Naive thymus-derived CD8-positive, alpha-beta T cell (primary cell): ENCODE measurements at places on chromosomes 5 and 9.

DNA sequence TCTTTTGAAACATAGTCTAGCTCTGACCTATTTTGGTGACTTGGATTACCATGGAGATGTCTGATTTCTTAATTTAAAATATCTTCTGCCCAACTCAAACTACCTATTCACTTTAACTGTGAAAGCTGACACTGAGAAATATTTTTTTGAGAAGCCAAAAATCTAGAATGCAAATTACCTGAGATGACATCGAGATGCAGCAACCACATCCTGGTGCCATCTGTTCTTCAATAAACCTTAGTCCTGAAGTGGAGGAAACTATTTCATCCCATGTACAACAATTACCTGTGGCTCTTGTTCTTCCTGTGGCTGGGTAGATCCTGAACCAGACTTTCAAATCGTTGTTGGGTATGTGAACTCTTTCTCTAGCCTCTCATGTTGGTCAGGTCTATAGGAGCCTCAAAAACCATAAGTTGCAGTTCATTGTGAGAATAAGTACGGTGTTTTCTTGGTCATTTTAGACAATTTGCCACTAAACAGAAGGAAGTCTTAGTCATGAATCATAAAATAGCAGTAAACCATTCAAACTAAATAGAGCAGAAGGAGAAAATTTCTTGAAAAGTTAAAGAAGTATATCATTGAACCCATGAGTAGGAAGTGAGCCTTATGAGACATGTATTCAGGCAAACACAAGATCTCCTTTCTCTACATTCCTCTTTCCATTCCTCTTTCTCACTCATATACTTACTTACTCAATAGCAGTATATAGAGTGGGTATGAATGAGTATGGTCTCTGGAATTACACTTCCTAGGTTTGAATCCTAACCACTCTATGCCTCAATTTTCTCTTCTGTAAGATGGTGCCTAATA is 176.0 kb downstream of the HMHB1 start:
- no peak for DNase-seq

- DNase-seq: no peak
Observed at GRCh38 chr9:694403-695154, 146.9 kb upstream of the DMRT1 start.

GRCh38 chr9:69060766-69061165 is 25.2 kb downstream of the FXN start:
- no peak for DNase-seq

GRCh38 chr9:130765137-130766020 is 69.7 kb upstream of the ABL1 start:
- no peak for DNase-seq

DNA sequence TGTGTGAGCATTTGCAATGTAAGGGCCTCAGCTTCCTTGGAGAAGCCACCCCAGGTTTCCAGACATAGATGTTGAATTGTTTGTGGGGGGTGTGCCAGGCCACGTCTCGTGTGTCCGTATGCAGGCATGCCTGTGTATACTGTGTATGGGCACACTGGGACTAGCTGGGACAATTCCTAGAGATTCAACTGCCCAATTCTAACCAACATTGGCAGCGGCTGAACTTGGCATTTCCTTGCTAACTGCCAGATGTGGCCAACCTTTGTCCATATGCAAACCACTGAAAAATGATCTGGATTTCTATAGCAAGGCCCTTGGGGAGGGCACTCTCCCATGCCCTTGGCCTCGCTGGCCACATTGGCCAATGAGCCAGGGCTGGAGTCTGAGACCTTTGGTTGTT is 50.3 kb downstream of the SAR1B start:
- no peak for DNase-seq

GRCh38 chr5:123916345-123917121 is 404.6 kb downstream of the CSNK1G3 start:
- DNase-seq: no peak

DNA sequence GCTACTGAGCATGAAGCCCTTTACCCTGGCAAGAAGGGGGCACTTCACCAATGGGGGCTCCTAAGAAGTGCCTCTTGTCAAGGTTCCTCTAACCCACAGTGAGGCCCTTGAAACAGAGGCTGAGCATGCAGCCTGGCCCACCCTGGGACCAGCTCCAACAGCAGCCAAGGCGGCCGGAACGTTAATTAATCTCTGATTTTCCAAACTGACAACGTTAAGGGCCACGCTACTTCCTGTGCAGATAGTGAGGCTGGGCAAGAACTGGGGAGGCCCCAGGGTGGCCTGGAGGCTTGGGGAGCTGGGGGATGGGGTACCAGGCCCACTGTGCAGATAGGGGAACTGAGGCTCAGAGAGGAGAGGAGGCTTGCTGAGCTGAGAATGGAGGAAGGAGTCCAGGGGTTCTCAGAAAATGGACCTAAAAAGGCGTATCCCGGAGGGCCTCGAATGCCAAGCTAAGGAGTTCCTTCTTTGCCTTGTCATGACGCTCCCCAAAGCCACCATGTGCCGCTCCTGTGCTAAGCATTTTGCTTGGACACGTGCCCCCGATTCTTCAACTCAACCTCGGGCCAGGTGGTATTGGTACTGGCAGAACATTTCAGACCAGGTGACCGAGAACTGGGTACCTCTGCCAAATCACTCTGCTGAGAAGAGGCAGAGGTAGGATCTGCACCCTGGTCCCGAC is 72.0 kb upstream of the STXBP1 start:
- DNase-seq: no peak

GRCh38 chr9:91074866-91075265 is 273.2 kb downstream of the SYK start:
- no peak for DNase-seq

DNA sequence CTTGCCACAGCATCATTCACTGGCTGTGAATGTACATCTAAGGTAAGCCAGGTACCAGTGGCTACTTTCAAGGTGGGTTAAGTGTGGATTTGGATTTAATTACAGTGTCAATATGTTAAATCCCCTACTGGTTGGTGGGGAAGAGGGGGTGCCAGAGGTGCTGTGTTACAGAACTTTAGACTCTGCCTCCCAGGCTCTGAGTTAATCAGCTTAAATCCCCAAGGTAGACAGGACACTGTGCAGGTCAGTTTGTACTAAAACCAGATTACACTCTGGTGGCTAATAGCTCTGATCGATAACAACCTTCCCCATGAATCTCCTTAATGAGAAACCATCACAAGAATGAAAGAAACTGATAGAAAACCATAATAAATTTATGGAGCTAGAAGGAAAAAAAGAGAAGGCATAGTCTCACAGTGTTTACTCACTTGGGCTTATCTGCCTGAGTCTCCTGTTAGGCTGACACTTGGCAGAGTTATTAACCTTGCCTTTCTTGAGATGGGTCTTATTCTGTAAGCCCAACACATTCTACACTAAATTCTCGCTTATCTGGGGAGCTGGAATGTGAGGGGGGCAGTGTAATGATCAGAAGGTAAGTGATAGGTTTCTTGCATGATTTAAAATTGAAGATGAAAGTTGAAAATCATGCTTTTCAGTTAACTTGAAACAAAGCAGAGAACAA is 106.8 kb downstream of the LMNB1 start:
- no peak for DNase-seq

- no peak for DNase-seq
Observed at GRCh38 chr5:76457674-76458485, 54.8 kb downstream of the IQGAP2 start.

- DNase-seq: no peak
Observed at GRCh38 chr9:125659201-125659840, 47.7 kb downstream of the MAPKAP1 start.
